ENCODE measurements at places on chromosomes 13 and 19. TPM values are rescaled to one million over a fixed set of nuclear protein-coding genes. Genes with fewer than 3 reads are reported as not detected.

DNA sequence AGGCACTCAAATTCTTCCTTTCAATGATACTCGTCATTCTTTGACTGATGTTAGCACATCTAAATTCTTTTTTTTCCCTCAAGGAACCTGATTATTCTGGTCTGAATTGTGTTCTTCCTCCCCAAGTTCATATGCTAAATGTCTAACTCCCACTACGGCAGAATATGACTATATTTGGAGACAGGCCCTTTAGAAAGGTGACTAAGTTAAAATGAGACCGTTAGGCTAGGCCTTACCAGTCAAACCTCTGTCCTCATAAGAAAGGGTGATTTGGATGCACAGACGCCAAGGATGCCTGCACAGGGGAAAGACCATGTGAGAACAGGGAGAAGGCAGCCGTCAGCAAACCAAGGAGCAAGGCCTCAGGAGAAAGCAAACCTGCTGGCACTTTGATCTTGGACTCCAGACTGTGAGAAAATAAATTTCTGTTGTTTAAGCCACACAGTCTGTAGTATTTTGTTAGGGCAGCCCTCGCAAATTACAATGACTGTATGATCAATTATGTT lies 13.1 kb upstream of the FOXO1 start:
- no peak for DNase-seq

DNA sequence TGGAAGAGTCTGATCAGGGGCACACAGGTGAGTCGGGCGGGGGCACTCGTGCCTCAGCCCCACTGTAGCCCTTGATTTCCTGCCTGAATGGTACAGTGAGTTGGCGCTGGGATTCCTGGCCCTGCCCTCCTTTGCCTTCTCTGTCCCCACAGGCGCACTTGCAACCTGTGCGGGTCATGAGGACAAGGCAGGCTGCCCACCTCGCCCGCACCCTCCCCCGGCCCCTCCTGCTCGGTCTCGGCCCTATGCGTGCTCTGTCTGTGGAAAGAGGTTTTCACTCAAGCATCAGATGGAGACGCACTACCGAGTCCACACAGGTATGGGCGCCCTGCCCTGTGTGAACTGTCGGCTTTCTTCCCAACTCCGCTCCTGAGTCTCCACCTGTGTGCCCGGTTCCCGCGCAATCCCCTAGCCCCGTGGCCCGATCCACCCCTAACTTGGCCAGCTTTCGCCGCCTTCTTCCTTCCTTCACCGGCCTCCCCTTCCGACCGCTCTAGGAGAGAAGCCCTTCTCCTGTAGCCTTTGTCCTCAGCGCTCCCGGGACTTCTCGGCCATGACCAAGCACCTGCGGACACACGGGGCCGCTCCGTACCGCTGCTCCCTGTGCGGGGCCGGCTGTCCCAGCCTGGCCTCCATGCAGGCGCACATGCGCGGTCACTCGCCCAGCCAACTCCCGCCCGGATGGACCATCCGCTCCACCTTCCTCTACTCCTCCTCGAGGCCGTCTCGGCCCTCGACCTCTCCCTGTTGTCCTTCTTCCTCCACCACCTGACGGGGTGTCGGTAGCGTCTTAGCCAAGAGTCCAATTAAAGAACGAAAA lies 1.6 kb upstream of the KMT2B start:
- DNase-seq, result peak; percentile 55

- no peak for DNase-seq
These were observed 24.7 kb downstream of the ZNRF4 start for GRCh38 chr19:5479958-5480357.

DNA sequence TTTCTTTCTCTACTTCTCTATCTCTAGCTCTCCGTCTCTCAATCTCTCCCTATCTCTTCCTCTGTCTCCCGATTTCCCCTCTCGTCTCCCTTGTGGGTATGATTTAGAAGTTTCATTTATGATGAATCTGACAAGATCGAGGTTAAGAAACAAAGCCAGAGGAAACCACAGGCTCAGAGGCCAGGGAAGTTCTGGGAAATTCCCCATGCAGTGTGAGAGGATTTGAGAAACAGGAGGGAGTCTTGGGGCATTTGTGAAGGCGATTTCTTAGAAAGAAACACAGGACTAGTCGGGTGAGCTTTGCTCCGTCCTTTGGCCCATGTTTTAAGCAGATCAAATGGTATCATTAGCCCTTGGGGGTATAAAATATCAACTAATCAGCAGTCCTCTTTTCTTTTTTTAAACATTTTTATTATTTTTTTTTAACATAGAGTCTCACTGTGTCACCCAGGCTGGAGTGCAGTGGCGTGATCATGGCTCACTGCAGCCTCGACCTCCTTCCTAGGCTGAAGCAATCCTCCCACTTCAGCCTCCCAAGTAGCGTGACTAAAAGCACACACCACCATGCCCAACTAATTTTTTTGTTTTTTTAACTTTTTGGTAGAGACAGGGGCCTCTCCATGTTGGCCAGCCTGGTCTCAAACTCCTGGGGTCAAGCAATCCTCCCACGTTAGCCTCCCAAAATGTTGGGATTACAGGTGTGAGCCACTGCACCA lies 25.8 kb downstream of the TNFSF9 start:
- DNase-seq, result no peak

DNA sequence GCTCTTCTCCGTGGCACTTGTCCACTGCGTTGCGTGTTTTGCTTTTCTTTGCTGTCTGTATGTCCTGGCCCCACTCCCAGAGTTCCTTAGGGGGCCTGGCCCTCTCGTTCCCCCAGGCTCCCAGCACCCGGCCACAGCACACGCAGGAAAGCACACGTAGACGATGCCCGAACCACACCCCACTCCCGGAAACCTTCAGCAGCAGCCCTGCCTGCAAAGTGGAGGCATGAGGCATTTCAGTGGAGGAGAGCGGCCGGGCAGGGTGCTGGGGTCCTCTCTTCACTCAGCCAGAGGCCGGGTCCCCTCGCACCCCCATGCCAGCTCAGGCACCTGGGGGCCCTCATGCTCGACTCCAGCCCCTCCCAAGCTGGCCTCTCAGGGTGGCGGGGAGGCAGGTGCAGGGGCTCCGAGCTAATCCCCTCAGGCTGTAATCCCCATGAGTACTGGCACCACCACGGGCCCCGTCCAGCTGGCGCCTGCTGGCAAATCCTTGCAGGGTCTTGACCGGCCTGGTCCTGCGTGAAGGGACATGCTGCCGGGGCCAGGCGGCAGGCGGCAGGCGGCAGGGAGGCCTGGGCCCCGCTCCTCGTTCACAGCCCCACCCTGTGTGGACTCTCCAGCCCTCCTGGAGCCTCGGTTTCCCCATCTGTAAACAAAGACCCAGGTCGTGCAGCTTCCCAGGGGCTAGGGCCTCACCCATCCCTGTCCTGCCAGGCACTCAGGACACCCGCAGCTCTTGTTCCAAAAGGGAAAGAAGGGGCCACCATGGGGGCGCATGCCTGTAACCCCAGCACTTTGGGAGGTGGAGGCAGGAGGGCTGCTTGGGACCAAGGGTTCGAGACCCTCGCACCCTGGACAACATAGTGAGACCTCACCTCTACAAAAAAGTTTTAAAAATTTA lies 7.0 kb downstream of the PIP5K1C start:
- DNase-seq, result no peak

DNA sequence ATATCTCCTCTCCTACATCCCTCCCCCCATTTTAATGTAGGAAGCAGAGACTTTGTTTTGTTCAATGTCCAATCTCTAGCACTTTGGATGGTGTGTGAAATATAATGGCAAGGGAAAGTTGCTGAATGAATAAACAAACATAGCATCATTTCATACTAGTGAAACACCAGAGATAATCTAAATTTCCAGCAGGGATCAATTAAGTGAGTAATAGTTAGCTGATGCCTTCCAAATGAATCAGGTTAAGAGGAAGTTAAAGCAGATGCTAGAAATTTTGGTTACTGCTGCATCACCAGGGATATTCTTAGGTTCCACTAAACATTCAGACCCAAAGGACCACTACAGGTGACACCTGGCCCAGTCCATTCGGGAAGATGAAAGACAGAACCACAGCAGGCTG lies 8.1 kb downstream of the MRPS31 start:
- DNase-seq, result no peak

DNA sequence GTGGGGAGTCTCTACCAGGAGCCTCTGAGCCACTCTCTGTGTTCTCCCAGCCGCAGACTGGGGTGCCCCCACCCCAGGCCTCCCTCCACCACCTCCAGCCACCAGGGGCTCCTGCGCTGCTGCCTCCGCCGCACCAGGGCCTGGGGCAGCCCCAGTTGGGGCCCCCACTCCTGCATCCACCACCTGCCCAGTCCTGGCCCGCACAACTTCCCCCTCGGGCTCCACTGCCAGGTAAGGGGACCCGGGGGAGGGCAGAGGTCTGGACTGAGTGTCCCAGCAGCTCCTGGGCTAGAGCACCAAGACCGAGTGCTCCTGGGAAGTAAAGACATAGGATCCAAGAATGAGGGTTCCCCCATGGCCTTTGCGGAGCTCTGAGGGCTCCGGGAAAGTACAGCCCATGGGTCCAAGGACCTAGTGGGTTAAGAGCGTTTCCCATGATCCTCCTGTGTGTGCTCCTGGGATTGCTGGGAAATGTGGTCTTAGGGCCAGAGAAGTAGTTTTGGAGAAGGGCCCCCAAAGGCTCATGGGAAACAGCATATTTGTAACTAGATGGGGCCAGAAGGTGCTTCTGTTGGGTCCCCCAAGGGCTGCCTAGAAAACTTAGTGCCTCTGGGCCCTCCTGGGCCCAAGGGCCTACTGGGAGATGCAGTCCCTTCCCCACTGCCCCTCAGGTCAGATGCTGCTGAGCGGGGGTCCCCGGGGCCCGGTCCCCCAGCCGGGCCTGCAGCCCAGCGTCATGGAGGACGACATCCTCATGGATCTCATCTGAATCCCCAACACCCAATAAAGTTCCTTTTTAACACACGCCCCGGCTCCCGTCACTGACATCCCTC lies 14.6 kb upstream of the PTOV1 start:
- no peak for DNase-seq

DNA sequence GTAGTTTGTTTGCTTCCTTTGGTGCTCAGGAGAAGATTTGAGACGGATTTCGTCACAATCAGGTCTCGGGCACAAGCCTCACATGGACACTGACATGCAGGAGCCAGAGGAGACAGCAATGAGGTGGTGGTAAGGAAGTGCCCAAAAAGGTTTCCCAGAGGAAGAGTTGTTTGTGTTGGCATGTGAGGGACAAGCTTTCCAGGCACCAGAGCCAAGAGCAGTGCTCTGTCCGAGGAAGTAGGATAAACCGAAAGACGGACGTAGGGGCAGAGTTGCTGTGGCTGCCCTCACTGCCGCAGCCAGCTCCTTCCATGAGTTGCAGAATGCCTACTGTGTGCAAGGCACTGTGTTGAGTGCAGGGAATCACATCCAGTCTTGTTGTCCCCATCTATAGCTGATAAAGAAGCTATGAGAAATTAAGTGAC lies 27.7 kb downstream of the SAE1 start:
- no peak for DNase-seq

- no peak for DNase-seq
These were observed 2.5 kb downstream of the CFD start for GRCh38 chr19:861756-862580.

- DNase-seq, result no peak
These were observed 68.4 kb downstream of the DIAPH3 start for GRCh38 chr13:60095300-60095699.

DNA sequence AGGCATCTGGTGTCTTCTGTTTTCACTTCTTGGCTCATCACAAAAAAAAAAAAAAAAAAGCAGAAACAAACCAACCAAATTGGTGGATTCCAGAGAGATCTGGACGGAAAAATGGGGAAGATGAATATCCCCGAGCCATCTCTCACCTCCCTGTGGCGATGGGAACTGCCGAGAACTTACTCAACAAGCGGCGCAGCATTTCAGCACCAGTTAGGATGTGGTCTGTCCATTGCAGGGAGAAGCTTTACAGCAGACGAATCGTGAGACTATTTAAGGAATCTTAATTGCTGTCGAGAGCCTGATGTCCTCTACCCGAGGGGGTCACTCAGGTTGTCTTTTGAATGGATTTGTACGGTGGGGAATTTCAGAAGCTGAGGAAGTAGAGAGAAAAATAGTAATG lies 17.3 kb upstream of the KDM4B start:
- no peak for DNase-seq

Gene MAP4K1
- 0.30 TPM for total RNA-seq

Gene CASP14
- not detected for total RNA-seq

Gene LSM7
- total RNA-seq, result 259 TPM

Gene IGFL3
- not detected for total RNA-seq

Gene NDUFA3
- total RNA-seq, result 4.8 TPM

All from MG63 (cell line).